ENCODE measurements at places on chromosomes 2 and 18.

DNA sequence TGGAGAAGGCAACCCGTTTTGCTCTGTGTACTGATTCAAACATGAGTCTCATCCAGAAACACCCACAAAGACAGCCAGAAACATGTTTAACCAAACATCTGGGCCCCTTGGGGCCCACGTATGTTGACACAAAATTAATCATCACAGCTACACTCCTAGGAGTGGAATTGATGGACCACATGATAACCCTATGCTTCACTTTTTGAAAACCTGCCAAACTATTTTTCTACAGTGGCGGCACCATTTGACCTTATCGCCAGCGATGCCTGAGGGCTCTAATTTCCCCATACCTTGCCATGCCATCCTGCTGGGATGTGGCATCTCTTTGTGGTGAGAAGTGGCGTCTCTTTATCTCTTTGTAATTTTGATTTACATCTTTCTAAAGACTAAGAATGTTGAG is 38.5 kb downstream of the PSMG2 start:
- DNase-seq = no peak

GRCh38 chr18:3153107-3153704 is 66.6 kb downstream of the MYOM1 start:
- DNase-seq = no peak

- DNase-seq = no peak
These were observed 48.7 kb downstream of the NETO1 start for GRCh38 chr18:72819050-72819449.

DNA sequence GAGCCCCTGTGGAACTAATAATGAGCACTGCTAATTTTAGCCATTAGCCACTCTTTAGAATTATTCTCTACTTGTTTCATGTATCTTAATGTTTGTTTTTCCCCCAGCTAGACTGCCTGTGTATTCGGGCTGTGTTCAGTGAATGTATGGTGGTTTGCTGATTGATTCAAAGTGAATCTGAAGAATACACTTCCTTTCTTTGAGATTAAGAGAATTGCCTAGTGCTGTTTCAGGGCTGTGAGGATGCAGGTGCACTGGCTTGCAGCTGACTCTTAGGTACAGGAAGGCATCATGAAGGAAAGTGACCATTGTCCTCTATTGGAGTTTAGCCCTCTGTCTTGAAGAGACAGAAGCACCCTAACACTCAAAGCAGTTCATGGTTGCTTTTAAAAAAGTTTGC is 138.7 kb downstream of the CERS6 start:
- DNase-seq = no peak

- no peak for DNase-seq
These were observed 62.7 kb downstream of the ZCCHC2 start for GRCh38 chr18:62585274-62586150.

DNA sequence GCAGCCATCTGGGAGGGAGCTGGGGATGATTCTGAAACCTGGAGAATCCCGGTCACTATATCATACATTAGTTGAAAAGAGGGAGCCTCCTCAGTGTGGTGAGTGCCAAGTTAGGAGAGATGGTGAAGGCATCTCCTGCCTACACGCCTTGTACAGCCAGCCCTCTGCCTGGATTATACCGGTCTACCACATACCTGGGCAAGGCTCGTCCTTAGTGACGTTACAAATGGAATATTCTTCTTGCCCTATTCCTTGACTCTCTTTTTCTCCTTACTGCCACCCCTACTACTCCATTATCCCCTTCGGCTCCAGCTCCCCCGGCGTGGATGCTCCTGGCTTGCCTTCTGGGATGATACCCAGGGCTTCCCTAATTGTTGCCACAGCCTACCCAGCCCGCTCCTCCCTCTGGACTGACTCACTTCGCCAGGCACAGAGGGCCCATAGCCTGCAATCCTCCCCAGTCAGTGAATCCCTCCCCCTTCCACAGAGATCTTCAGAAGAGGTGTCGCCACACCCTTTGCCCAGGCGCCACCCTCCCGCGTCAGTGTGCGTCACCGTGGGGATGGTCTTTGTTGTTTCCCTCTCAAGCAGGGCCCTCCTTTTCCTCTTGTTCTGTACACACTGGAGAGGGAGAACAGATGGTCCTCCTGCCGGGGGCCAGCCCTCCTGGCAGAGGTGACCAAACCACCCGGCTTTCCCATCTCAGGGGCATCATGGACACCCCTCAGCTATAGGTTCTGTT is 115.2 kb upstream of the EPAS1 start:
- DNase-seq = no peak

DNA sequence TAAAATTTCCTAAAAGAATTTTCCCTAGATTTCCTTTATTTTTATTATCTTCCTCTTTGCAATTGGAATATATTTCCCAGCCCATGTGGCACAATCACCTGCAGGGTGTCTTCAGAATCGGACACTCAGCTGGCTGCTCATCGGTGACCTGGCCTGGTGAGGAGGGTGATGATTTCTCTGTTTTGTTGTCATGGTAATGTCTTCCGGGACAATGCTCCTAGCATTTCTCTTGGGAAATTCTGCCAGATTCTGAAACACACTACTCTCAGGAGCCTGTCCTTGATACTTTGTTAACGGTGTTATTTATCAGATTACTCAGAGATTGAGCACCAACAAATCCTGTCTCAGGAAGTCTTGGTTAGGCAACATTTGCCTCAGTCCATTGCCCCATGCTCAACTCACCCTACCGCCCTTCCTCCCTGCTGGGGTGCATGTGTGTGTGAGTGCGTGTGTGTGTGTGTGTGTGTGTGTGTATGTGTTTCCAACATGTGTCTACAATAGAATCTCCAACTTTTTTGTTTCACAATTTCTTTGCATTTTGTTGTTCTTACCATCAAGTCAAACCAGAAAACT is 70.3 kb downstream of the MYT1L start:
- DNase-seq = no peak

GRCh38 chr2:69381337-69381737 is 5.7 kb downstream of the GFPT1 start:
- no peak for DNase-seq

DNA sequence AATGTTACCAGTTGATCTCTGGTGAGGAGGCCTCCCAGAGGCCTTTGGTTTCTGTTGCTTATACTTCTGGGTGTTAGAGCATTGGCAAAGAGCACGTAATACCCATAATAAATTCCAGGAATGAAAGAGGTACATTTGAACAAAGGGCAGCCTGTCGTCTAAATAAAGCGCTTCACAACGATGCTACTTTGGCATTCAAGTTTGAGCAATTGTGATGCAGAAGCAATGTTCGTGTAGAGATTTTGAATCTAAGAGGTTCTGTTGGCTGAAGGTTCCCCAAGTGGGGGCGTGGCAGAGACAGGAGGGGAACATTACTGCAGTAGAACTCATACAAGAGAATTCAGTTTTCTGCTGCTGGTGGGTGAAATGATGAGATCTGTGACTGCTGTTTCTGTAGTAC is 27.8 kb downstream of the ZNF532 start:
- no peak for DNase-seq

DNA sequence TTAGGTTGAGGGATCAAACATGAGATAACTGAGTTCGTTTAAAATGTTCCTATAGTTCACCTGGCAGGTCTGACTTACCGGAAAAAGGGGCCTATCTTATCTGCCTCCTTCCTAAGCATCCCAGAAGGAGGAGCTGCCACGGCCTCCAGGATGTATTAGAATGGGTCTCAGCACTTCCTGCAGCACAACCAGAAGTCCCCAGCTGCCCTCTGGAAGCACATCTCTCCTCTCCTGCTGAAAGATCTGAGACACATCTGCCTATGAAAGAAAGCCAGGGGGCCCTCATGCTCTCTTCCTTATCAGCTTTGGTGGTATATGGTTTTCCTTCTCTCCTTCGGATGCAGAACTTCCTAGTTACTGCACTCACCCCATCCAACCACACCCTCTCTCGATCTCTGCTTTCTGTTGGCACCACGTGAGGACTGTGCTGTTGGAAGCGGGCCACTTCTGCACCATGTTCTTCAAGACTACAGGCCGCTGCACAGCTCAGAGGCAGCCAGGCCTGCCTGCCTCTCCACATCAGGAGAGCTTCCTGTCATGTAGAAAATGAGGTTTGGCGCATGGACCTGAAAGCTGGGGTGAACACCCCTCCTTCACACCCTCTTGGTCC is 6.5 kb downstream of the IGFBP5 start:
- DNase-seq = peak; percentile 67

DNA sequence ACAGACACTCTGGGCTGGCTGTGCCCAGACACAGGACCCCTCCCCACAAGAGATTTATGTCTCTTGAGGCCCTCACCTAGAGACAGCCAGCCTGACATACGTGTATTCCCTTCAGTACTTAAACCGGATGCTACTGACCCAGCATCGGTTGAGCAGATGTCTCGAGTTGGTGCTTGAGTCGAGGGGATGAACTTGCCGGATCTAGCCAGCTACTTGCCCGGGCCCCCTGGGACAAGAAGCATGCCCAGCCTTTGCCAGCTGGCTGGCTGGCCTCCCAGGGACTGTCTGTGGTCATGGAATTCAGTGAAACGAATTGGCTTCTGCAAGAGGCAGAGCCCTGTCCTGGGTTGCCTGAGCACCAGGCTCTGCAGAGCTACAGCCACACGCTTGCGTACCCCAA is 36.0 kb downstream of the DNMT3A start:
- no peak for DNase-seq

GRCh38 chr2:195674491-195675221 is 17.6 kb downstream of the SLC39A10 start:
- DNase-seq = no peak

DNA sequence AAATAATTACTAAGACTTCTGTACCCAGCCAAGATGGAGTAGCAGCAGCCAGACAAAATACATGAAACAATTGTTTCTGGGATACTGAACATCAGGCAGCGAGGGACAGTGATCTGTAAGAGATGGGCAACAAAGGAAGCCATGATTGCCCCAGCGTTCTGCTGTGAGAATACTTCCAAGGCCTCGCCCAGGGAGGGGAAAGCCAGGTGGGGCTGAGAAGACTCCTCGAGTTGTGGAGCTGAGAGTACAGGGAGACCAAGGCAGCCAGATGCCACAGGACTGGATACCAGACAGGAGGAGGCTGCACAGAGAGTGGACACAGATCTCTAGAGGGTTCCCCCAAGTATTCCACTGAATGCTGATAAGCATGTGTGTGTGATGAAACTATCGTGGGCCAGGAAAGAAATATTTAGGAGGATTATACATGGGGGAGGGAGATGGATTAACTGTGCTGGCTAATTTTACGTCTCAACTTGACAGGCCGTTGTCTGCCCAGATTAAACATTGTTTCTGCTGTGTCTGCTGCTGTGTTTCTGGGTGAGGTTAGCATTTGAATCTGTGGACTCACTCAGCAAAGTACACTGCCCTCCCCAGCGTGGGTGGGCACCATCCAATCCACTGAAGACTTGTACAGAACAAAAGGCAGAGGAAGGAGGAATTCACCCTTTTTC is 10.2 kb upstream of the LIMS2 start:
- DNase-seq = no peak

DNA sequence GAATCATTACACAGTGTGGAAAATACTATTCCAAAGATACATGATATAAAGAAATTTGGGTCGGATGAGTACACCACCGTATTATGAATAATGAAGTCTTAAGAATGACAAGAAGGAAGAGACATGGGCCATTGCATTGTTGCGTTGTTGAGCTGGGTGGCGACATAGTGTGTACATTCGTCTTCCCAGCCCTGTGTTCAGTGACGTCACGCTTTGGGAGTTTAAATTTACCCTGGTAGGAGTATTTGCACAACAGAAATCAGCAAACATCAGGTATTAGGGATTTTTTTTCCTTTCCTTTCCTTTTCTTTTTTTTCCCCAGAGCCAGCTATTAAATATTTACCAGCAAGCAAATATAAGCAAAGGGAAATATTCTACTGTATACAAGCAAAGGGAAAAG is 347.2 kb upstream of the NETO1 start:
- DNase-seq = no peak

DNA sequence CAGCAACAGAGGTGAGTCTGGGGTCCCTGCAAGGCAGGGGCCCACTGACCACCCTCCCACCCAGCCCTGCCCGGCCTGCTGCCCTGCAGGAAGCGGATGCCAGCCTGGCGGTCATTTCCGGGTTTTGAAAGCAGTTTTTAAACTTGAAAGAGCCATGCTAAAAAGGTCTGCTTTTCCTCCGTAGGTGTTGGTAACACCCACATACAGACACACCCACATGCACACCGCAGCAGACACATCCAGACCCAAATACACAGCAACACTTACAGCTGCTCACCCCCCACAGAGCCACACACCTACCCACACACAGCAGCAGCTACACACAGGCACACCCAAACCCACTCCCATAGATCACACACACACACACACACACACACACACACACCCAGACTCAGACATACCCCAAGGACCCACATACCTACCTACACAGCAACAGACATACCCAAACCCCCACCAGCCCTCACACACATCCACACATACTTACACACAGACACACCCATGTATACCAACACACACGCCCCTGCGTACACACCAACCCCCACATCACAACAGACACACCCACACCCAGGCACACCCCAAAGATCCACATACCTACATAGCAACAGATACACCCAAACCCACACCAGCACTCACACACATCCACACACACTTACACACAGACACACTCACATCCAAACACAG is 7.6 kb downstream of the ZFP36L2 start:
- DNase-seq = no peak

DNA sequence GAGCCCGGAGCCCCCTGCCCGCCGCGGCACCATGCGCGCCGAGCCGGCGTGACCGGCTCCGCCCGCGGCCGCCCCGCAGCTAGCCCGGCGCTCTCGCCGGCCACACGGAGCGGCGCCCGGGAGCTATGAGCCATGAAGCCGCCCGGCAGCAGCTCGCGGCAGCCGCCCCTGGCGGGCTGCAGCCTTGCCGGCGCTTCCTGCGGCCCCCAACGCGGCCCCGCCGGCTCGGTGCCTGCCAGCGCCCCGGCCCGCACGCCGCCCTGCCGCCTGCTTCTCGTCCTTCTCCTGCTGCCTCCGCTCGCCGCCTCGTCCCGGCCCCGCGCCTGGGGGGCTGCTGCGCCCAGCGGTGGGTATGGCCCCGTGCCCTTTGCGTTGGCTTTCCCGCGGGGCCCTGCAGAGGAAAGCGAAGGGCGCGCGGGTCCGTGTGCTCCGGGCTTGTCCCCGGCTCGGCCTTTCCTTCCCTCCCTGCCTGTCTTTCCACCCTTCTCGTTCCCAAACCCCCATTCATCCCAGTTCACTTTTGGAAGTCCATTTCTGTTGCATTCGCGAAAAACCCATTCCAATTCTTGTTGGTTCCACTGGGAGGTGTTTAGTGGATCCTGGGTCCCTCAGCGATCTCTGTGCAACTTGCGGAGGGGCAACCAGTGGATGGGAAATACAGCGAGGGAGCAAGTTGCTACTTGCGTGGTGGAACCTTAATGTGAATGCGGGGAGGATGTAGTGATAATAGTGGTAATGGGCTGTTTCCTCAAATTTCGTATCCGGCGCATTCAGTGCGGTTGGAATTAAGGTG is 599 bp downstream of the ADAM23 start:
- DNase-seq = no peak

DNA sequence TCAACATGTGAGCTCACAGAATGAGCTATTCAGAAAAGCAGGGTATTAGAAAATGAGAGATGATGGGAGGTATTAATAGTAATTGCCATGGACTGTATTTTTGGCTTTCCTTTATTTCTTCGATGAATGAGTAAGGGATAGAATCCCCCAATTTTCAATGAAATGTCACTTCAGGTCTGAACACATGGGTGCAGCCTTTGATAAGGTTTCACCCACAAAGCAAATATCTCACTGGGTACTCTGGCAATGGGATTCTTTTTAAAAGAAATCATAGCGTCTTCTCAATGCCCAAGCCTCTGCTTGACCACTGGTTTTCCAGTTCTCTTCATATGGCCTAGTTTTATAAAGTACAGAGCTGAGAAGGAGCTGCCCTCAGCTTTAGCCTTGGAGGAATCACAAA is 610.5 kb upstream of the FANCL start:
- DNase-seq = no peak
